ENCODE measurements at places on chromosomes 4 and X.
A peak's percentile ranks its signal among the peaks of the same experiment; 100 is the strongest.

DNA sequence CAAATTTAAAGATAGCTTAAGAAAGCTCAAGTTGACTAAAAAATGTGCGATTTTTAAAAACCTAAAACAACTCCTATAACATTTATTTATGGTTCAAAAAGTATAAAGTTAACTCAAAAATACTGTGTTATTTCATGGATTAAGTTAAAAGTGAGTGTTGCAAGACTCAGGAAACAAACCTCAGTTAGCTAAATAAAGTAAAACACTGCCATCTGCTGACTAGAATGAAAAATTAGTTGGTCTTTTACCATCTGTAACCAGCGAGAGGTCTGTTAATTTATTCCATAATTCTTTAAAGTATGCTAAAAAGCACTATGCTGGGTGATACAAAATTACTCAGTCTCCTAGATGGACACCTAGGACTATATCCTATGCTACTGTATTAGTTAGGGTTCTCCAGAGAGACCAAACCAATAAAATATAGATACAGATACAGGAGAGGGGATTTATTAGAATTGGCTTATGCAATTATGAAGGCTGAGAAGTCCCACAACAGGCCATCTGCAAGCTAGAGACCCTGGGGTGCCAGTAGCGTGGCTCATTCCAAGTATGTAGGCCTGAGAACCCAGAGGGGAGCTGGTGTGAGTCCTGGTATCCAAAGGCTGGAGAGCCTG lies 4.9 kb upstream of the WDFY3 start:
- DNase-seq = no peak

DNA sequence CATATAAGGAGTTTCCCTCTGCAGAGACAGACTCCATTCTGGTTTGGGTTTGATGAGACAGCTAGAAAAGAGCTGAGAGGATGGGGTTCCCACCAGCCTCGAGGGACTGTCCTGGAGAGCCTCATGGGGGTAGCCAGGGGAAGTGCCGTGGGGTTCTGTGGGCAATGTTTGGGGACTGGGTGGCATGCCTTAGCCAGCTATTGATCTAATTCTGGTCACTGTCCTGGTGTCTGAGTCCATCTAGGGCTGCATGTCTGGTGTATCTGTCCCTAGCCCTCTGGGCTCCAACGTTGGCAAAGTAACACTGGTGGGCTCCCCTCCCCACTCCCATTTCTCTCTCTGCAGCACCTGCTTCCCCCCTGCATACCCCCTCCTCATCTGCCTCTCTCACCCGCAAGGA lies 135.4 kb downstream of the SMIM20 start:
- DNase-seq = no peak

GRCh38 chr4:32506067-32506466 lies 1785.9 kb downstream of the PCDH7 start:
- no peak for DNase-seq

- DNase-seq = no peak
These were observed 329.2 kb upstream of the KLF3 start for GRCh38 chr4:38334791-38335190.

DNA sequence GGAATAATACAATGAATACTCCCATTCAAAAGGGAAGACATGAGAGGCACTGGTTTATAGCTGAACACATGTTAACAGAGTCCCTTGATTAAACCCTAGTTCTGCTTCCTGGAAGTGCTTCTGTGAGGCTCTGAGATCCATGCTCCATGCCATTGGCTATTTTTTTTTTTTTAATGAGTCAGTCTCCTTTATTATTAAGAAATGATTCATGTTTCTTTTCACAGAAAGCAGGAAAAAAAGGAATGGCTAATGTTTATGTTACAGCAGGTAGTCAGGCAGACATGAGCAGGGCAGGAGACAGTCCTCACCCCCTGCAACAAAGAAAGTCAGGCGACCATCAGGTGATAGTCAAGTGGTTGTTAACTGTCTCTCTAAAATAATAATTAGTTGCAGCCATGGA lies 598.7 kb downstream of the EPHA5 start:
- no peak for DNase-seq

DNA sequence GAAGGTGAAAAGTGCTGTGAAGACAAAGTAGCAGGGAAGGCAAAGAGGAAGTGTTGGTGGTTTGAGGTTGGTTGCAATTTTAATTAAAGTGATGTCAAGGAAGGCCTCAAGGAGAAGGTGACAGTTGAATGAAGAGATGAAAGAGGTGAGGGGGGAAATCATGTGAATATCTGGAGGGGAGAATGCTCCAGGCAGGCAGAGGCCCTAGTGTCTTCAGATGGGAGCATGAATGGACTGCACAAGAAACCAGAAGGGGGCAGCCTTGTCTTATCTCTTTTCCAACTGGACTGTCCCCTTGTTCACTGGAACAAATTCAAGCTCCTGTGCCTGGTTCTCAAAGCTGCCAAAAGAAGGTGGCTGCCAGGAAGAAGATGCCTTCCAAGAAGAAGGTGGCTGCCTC lies 68.4 kb downstream of the MAOB start:
- no peak for DNase-seq

DNA sequence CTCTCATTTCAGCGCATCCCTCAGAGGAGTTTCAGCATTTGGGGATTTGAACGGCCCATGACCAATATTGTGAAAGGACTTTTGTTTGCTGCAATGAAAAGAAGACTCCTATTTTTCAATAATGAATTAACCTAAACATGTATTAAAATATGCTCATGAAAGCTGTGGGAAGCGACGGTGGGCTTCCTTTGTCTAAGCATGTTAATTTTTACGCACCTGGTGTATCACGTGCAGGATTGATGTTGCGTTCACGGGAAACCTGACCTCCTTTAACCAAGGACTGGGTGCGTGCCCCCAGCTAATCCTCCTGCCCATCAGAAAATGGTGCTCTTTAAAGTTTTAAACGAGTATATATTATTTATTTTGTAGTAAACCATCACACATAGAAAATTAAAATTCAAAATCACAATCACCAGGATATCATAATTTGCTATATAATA lies 590 bp upstream of the CCDC110 start:
- DNase-seq = no peak

DNA sequence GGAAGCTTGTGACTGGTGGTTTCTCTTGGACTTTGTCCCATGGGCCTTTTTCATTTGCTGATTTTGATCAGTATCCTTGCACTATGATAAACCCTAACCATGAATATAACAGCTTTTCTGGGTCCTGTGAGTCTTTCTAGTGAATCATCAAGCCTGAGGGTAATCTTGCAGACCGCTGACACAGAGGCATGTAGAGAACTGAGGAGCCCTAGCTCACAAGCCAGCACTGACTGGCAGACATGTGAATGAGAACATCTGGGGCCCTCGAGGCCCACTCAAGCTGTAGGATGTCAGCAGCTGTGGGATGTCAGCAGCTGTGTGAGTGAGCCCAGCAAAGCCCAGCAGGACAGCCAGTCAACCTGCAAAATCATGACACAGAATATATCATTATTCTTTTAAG lies 36.7 kb downstream of the HMGB3 start:
- no peak for DNase-seq

DNA sequence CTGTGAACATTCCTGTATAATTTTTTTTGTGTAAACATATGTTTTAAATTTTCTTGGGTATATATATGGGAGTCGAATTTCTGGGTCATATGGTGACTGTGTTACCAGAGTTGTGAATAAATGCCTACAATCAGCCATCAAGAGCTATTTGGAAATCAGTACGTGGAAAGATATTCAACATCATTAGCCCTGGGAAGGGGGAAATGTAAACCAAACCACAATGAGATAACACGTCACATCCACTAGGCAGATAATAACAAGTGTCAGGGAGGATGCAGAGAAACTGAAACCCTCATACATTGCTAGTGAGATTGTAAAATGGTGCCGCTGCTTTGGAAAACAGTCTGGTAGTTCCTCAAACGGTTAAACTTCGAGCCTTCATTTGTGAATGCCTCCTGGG lies 43.9 kb downstream of the LUZP4 start:
- no peak for DNase-seq

DNA sequence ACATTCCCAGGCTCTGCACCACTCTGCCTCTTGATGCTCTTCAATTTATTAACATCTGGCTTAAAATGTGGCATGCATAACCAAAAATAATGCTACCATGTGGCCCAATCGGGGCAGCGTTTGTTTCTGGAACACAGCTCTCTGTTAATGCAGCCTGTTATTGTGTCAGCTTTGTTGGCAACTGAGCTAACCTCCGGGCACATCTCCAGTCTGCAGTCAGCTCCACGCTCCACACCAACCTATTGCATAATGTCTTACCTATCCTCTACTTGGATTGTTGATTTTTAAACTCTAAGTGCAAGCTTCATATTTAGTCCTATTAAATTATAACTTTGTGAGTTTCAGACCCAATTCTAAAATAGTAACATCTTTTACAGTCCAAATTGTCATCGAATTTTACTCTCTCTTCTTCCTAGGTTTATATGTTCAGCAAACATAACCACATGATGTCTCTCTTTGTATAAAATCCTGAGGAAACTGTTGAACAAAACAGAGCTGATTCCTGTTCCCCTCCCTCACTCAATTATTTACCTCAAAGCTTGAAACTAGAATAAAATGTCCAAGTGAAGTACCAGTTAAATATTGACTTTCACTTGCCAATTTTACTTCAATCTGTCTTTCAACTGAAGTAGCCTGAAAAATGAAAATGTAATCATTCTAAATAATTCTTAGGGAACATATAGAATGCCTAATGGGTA lies 92.2 kb upstream of the RAPGEF2 start:
- no peak for DNase-seq

- no peak for DNase-seq
These were observed 159.9 kb upstream of the DIPK2B start for GRCh38 chrX:45360571-45360970.

DNA sequence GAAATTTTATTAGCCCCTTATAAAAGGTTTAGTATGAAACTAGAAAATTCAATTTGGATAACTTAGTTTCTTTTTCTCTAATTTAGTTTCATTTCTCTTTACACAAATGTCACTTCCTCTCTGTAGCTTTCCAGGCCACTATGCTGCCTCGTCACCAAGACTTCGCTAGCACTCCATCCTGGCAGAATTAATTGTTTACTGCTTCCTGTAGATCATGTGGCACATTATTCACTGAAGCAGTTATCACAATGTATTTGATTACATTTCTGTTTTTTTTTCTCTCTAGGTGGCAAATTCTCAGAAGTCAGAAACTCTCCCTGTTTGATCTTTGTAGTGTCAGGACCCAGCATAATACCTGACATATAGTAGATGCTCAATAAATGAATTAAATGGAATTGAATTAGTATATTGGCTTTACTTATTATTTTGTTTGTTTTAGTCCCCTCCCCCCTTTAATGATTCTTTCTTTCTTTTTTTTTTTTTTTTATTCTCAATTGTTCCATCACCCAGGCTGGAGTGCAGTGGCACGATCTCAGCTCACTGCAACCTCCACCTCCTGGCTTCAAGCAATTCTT lies 9.3 kb upstream of the SAT1 start:
- peak; percentile 10 for DNase-seq

DNA sequence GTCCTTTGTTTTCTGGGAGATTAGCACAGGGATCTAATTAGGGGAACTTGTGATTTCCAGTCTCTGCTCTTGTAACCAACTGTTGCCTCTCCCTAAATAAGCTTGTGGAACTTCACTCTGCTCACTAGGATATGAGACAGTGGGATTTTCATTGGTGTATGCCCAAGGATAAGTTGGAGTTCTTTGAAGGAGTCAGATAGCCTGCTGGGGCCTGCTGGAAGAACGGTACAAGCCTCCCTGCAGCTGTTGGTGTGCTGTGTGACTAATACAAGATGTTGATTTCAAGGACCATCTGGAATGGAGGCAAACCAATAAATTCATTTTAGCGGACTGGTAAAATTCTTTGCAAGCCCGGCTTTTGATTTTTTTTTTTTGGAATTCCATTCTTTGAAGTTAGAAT lies 167.0 kb downstream of the AASDH start:
- no peak for DNase-seq

GRCh38 chr4:73679836-73680235 lies 59.6 kb upstream of the RASSF6 start:
- DNase-seq = no peak

GRCh38 chr4:66307641-66308438 lies 637.6 kb upstream of the EPHA5 start:
- no peak for DNase-seq

GRCh38 chrX:151973060-151973661 lies 1.3 kb downstream of the GABRE start:
- DNase-seq = no peak

DNA sequence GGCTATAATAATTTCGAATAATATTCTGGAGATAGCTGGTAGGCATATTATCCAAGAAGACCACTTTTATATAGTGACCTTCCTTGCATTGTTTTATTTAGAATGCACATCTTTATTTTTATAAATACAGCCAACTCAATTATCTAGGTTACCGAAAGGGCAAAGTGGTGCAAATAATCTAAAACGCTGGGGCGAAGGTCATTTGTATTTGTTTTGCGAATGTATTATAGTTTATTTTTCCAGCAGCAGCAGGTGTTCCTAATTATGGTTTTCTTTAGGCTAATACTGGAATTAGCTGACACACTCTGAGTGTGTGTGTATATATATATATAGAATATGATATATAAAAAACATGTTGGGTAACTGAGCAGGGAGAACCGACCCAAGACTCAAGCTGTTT lies 48.1 kb upstream of the RAP2C start:
- no peak for DNase-seq

- no peak for DNase-seq
These were observed 493.1 kb downstream of the IL15 start for GRCh38 chr4:142129473-142129872.

DNA sequence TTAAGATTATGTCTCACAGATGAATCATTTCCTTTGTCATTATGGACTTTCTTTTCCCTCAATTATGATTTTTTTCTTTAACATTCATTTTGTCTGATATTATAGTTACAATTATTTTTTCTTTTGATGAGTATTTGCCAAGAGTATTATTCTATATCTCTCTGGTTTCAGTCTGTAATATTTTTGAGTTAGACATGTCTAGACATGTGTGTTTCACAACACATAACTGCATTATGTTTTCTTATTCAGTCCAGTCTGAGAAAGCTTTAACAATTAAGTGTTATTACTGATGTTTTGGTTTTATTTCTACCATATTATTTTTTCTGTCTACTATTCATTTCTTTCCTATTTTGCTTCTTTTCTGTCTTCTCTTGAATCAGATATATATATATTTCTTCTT lies 108.3 kb upstream of the MID1IP1 start:
- no peak for DNase-seq

- no peak for DNase-seq
These were observed 2.8 kb downstream of the FRAS1 start for GRCh38 chr4:78059938-78060337.

DNA sequence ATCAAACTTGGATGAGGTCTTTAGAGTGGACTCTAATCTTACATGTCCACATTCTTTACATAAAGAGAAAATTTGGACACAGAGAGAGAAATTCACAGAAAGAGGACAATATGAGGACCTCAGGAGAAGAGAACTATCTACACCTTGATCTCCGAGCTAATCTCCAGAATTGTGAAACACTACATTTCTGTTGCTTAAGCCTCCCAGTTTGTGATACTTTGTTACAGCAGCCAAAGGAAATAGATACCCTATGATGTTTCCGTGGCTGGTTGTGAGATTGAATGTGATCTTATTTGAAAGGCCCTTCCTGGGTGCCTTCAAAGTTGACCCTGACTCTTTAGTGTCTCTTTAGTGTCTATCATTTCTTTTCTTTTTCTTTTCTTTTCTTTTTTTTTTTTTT lies 326.1 kb upstream of the CLNK start:
- no peak for DNase-seq

- DNase-seq = no peak
These were observed 1306.6 kb upstream of the PABPC4L start for GRCh38 chr4:135508006-135508714.

GRCh38 chrX:100652266-100652665 lies 8.3 kb downstream of the SRPX2 start:
- no peak for DNase-seq

- DNase-seq = no peak
These were observed 166.5 kb downstream of the SCFD2 start for GRCh38 chr4:53199356-53199755.
